GM12864 (cell line): ENCODE measurements at places on chromosomes 5 and 9.

GRCh38 chr9:23522952-23523351, 303.1 kb downstream of the ELAVL2 start:
- DNase-seq, result no peak

GRCh38 chr9:137077010-137077747, at the start of gene UAP1L1:
UAP1L1 (plus strand) TSS chr9:137077517; CDS start chr9:137077533, 16 bp downstream.
- no peak for DNase-seq

GRCh38 chr9:131545003-131545785, at the start of gene PRRT1B:
PRRT1B (plus strand) TSS chr9:131545523; CDS start chr9:131545616, 93 bp downstream.
- DNase-seq, result no peak

DNA sequence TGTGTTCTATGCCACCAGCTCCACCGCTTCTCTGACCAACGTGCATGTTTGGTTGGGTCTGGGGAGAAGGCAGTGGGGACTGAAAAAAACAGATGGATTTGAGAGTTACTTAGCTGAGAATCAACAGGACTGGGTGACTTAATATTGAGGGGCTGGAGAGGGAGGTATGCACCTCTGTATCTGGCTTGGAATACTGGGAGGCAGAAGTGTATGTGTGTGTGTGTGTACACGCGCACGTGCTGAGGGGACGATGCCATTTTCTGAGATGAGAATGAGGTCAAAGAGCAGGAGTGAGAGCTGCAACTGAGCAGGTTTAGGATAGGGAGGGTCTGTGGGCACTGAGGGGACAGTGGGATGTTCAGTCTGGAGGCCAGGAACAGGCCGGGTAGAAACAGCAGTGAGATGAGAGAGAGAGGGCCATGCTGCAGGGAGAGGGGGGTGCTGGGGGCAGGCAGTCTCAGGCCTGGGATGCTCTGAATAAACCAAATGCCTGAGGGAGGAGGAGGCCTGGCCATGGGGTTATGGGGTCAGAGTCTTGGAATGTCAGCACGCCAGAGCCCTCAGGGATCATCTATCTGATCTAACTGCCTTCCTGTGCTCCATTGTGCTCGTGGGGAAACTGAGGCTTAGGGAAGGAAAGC, 14.0 kb downstream of the PDGFRB start:
- no peak for DNase-seq

GRCh38 chr5:139712412-139712811, 64.3 kb downstream of the CXXC5 start:
- DNase-seq, result no peak

DNA sequence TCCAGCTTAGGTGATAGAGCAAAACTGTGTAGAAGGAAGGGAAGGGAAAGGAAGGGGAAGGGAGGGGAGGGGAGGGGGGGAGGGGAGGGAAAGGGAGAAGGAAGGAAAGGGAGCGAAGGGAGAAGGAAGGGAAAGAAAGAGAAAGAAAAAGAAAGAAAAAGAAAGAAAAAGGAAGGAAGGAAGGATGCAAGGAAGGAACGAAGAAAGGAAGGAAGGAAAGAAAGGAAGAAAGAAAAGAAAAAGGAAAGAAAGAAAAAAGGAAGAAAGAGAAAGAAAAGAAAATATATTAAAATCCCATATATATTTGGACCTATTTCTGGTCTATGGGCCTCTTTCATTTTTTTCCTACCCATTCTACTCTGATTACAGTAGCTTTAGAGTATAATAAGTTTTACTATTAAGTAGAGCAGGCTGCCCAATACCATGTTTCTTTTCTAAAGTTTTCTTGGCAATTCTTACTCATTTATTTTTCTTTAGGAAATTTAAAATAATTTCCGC, 229.1 kb downstream of the AUH start:
- no peak for DNase-seq

GRCh38 chr5:55426455-55426854, 108.3 kb downstream of the PLPP1 start:
- DNase-seq, result no peak

GRCh38 chr9:23826120-23826629, at the start of gene ELAVL2:
ELAVL2 (minus strand) TSS chr9:23826240; CDS start chr9:23762234, 64,006 bp downstream.
- DNase-seq, result no peak

DNA sequence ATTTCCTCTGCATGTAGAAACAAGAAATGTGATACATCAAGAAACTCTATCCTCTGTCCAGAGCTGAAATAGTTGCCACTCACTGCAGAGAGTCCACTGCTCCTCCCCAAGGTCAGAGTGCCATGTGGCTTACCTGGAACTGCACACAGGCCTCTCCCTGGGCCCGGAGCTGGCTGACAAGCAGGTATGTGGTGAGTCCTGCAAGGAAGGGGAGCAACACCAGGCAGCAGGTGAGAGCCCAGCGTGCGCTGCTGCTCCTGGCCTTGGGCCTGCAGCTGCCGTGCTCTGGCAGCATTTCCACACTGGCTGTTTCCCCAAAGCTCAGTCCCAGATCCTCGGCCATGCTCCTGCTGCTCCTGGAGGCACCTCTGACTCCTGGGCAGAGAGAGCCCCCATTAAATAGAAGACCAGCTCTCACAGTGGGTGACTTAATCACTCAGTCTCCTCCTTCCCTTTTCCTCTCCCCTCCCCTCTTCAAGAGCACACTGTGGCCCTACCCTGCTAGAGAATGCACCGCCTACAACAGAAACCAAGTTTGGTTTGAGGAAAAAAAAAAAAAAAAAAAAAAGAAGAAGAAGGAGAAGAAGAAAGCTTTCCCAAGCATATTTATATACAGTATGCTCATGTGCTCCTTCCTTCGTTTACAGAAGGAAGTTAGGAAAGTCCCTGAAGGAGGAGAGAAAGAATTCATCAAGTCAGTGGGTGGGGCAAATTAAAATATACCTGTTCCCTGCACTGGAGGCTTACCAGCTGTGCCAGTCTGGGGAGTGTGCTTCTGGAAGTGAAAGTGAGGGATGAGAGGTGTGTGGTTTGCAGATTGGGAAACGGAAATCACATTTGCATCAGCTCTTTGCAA, at the start of gene TNFSF15:
TSS of gene TNFSF15 (minus strand) at position 370 of the 856 bp plus-strand sequence. CDS start at position 343, 27 bp downstream.
- peak; percentile 46 for DNase-seq

DNA sequence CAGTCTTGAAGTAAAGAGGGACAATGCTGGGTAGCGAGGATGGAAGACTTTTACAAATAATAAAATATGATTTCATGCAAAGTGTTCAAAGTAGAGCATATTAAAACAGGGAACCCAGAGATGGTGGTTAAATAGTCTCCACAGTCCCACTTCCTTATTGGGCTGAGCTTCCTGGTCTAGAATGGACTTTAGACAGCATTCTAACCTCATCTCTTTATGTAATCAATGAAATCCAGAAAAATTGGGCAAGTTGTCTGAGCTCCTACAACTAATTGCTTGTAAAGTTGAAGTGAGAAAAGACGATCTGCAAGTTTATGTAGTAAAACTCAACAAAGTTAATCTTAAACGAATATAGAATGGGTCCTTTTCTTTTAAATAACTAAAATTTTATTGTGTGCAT, 328.9 kb downstream of the PJA2 start:
- no peak for DNase-seq

- DNase-seq, result no peak
Observed at GRCh38 chr5:96852759-96853158, 23.5 kb upstream of the ERAP2 start.

DNA sequence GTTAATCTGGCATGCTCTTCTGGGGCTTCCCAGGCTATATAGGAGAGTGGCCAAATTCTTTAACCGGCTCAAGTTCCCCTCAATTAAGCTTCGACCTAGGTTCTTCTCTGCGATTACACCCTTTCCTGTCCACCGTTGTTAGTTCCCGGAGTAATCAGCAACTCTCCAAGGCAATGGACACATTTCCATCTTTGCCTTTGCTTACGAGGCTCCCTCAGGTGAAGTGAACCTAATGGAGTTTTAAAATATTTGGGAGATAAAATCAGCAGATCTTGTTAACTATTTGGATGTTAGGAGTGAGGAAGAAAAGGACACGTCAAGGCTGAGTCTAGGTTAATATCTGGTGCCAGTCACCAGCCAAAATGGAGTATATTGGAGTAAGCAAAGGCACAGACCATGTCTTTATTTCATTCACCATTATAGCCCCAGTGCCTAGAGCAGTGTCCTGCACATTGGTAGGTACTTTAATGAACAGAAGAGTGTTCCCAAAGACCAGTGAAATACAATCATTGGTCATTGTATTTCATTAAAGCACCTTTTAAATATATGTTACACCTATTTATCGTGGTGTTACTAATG, 515 bp downstream of the UTP15 start:
- DNase-seq, result no peak

DNA sequence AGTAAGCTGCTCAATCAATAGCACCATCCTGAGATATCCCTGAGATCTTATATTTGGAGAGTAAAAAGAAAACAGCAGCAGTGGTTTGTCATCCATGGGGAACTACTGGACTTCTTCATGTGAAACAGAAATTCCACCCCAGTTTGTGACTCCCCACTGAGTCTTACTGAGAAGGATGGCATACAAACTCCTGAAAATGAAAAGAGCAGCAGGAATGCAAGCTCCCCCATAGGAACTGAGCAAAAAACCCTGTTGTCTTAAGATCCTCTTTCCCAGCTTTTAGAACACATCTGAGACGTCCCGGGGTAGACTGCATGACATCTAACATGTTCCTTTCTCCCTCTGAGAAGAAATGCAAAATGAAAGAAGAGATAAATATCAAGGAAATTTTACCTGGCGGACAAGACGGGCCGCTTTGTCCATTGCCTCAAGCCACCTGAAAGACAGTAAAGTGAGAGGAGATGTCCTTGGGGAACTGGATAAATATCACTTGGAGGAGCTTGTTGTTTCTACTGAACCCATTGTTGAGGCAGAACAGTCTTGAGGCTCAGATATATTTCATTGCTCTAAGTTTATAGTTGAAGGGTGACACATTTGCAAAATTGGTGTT, 117.1 kb downstream of the NUDT12 start:
- DNase-seq, result no peak

DNA sequence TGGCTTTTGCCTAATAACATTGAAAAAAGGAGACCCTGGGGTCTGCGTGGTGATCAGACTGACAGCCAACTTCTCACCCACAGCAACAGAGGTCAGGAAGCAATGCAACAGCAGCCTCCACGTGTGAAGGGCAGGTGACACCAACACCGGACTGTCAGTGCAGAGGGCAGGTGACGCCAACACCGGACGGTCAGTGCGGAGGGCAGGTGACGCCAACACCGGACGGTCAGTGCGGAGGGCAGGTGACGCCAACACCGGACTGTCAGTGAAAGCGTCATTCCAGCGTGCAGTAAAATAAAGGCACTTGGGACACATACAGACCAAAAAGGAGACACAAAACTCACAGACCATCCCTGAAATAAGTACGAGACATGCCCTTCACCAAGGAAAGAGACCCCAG, 37.2 kb upstream of the CEP72 start:
- DNase-seq, result no peak
